CD4-positive, alpha-beta T cell treated with Interleukin-6 for 4 hours (primary cell): ENCODE measurements at places on chromosomes 16 and 17.

DNA sequence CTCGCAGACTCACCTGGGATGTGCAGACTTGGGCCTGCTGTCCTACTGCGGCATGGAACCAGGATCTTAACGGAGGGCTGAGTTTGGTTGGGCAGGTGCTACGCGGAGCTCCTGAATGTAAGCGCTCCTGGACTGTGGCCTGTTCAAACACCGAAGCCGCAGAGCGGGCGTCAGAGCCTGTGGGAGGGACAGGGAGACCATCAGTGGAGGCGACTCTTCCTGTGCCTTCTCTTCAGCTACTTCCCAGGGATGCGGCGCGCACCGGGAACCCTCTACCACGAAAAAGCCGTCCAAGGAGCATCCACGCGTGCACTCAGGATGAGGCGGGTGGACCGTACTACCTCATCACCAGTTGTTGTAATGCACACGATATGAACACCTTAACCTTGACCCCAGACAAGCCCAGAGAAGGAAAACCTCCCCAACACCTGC, 2.0 kb downstream of the USP36 start:
- DNase-seq, result no peak

DNA sequence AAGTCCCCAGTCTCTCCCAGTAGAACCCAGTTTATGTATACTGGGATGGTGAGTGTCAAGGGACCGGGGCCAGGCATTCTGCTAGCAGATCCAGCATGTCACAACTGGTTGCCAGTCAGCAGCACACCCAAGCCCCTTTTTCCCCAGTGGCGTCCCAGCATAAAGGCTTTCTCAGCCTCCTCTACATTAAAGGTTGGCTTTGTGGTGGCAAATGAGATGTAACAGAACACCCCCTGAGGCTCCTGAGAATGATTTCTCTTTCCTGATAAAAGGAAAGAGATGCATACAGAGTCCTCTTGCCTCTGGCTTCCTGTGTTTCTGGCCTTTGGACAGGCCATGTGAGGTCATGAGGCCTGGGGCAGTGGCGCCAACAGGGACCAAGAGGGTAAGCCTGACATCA, 27.9 kb downstream of the IRX6 start:
- DNase-seq, result no peak

DNA sequence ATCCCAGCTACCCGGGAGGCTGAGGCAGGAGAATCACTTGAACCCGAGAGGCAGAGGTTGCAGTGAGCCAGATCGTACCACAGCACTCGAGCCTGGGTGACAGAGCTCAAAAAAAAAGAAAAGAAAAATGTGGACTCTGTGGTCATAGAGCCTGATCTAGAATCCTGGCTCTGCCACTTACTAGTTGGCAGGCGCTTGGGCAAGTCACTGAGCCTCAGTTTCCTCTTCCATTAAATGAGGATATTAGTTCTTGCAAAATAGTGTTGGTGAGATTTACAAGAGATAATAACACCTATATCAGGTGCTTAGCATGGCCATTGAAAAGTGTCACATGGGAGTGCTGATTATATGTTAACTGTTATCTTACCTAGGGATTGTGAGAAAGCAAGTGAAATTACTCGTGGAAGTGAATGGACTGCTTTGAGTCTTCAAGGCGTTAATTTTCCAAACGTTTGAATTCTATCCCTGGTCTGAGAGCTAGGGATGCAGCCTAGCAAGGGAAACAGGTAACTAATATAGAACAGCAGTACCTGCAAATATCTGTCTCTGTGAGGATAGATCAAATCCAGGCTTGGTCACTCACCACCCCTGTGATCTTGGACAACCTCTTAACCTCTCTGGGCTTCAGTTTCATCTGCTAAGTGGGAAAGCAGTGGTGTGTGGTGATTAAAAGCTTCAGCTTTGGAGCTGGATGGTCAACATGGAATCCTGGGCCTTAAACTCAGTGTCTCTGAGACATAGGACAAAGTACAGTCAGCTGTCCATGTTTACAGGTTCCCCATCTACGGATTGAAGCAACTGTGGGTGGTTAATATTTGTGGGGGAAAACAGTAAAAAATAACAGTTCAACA, 953 bp upstream of the NSMCE1 start:
- DNase-seq, result no peak

DNA sequence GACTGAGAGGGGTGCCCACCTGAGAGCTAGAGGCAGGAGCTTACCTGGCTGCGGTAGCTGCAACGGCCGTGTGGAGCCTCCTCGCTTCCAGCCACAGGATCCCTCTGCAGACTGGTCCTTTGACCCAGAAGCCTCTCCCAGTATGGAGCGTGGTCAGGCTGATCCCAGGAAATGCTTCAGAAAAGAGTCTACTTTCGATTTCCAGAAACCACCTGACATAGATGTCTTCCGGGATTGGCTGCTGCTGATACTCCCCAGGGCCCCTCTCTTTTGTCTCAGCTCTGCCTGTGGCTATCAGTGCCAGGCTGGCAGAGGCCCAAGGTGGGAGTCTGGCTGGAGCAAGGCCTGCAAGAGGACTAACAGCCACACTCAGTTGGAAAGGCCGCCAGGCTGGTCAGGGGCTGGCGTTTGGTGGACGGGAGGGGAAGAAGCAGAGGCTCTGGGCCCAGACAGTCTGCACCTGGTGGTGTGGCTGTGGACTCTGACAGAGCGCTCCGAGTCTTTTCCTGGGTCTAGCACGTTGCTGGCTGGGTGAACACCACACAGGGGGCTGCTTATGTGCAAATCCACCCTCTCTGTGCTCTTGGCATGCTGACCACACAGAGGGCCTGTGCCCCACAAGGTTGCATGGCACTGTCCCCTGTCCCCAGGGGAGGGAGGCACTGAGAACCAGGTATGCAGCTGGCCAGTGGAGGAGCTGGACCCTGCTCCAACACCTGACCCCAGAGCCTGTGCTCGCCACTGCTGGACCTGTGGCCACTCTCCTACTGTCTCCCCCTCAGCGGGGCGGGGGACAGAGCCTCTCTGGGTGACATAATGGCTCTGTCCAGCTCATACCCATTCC, at the start of gene LGALS3BP:
Gene LGALS3BP, minus strand, starts transcription at position 144 of the 844 bp plus-strand sequence. CDS start 2,732 bp downstream, outside the sequence.
- DNase-seq, result peak; percentile 45

DNA sequence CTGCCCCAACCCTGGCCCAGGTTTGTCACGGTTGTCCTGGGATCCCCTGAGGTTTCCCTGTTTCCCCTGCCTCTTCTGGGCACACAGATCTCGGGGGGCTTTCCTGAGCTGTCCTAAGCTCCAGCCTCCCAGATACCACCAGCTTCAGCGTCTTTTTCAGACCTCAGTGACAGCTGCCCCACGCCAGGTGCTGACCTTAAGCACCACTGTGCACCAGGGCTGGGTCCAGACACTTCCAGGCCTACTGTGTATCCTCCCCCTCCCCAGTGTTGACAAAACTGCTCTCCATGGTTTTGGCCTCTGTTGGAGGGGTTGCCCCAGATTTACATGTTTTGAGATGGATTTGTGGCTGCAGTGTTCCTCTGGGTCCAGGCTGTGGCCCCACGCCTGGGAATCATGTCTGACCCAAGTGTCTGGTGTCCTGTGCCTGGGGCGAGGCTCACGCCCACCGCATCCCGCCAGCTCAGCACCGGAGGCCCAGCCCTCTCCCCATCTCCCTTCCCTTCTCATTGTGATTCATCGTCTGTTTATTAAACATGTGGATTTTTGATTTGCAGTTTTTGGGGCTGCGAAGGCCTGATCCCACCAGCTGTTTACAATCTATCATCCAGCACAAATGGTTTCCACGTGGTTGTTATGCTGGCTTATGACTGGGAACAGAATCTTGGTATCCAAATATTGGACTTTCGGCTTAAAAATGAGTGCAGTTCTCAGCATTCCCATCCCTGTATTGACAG, 82.1 kb downstream of the METRNL start:
- DNase-seq, result no peak

GRCh38 chr16:11955713-11956123, 9.3 kb upstream of the TNFRSF17 start:
- no peak for DNase-seq

DNA sequence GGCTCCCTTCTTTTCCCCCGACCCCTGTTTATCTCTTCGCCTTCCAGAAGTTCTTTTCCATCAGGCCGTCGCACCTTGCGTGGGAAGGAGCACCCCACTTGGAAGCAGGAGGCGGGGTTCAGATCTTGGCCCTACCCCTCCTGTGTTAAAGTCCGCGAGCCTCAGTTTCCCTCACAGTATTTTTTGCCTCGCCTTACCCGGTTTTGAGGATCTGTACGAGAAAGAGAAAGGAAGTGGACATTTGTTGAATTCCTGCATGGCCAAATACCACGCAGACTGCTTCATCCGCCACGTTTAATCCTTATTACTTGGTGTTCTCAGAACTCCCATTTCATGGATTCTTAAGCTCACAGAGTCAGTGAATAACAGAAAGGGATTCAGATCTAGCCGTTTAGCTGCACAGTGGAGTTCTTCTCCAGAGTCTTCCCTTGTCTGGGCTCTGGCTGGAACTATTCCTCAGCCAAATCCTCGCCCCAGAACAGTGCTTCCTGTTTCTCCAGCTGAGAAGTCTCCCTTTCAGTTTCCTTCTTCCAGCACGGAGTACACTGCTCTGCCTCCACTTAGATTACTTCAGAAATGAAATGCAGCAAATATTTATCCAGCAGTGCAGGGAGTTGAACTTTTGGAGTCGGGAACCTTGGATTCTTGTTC, 590 bp downstream of the TMEM219 start:
- DNase-seq, result no peak

DNA sequence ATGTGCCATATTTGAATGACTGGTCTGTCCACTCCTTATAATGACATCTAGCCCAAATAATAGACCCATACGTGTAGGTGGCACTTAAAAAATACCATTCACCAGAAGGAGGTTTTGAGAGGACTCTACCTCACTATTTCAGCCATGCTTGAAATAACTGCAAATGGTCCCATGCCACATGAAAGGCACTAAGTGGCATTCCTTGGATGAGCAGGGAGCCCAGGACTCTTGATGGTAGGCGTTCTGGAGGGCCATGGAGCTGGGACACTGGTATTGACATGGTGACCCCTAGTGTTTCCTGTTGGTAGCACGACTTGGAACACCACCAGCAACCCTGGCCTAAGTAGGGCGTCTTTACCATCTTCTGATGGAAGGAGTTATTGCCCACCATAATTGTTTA, 148.7 kb upstream of the ZFHX3 start:
- peak; percentile 33 for DNase-seq

GRCh38 chr16:50721549-50722404, 20.1 kb upstream of the CYLD start:
- no peak for DNase-seq

- DNase-seq, result peak; percentile 50
These were observed 11.1 kb downstream of the NLRC5 start for GRCh38 chr16:57000271-57001025.

DNA sequence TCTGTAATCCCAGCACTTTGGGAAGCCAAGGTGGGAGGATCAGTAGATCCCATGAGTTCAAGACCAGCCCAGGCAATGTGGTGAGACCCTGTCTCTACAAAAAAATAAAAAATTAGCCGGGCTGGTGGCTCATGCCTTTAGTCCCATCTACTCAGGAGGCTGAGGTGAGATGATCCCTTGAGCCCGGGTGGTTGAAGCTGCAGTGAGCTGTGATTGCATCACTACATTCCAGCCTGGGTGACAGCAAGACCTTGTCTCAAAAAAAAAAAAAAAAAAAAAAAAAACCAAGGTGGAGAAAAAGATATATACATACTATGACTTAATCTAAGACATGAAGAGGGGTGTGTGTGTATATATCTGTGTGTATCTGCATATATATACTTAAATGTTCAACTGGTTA, 26.7 kb downstream of the BBS2 start:
- no peak for DNase-seq

GRCh38 chr17:65931246-65932149, 260.4 kb downstream of the CEP112 start:
- no peak for DNase-seq

DNA sequence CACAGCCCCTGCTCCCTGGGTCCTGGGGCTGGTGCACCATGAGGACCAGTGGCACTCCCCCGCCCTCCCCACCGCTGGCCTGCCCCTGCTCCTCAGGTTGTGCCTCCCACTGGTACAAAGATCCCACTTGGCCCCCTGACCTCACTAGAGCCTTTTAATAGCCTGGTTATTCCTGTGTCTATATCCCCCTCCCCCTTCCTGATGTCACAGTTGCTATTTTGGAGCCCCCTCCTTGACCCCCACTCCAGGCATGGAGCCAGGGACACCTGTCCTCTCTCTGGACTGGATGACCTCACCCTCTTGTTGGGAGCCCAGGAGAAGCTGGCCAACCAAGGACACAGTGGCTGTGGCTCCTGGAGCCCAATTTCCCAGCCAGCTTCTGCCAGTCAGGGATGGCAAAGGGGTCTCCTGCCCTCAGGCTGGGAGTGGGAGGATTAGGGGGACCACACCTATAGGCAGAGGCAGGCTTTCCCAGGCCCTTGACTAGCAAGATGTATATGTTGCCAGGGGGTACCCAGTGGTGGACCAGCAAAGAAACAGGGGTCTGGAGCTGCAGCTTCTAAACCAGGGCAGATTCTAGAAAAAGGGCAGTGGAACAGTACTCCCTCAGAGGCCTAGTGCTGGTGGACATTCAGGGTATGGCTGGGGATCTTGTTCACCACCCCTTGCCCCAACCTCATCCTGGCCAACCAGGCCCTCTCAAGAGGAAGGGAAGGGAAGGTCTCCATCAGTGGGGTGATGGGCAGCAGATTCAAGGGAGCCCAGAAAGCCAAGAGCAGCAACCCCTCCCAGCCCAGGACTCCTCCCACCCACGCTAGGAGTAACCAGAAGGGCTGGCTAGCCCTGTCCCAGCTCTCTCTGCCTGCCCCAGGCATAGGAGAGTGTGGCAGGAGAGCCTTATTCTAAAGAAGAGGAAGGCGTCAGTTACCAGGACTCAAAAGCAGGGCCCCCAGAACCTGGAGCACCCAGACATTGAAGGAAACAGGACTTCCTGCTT, 10.9 kb downstream of the HDAC5 start:
- DNase-seq, result no peak

GRCh38 chr17:27667656-27668487, 36.9 kb downstream of the LGALS9 start:
- no peak for DNase-seq

DNA sequence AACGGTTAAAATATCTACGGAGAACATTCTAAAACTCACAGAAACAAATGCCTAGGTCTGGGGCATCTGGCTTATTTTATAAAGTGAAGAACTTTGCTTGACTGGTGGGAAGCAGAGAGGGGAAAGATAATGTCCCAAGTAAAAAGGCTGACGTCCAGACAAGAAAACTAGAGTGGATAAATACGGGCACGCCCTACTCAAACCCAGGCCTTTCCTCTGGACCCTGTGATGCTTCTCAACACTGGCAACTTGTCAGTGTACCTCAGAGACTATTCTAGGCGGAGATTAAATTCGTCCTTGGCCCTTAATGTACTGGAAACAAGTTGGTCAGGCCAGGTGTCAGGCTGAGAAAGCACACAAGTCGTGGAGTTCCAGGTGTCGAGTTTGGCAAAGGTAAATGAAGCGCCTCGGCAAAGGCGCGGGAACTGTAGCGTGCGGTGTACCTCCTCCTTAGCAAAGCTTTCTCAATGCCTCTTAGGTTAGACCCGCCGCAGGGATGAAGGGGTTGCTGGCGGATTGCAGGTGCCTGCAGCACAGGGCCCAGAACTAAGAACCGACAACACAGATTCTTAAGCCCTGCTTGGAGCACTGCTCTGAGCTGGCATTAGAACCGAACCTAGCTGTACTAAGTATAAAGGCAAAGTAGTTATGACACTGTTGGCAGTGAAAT, 668 bp upstream of the UNK start:
- no peak for DNase-seq

GRCh38 chr16:48282636-48283263, 35.4 kb upstream of the ABCC11 start:
- DNase-seq, result no peak
